ENCODE measurements at places on chromosomes 1 and 21.

DNA sequence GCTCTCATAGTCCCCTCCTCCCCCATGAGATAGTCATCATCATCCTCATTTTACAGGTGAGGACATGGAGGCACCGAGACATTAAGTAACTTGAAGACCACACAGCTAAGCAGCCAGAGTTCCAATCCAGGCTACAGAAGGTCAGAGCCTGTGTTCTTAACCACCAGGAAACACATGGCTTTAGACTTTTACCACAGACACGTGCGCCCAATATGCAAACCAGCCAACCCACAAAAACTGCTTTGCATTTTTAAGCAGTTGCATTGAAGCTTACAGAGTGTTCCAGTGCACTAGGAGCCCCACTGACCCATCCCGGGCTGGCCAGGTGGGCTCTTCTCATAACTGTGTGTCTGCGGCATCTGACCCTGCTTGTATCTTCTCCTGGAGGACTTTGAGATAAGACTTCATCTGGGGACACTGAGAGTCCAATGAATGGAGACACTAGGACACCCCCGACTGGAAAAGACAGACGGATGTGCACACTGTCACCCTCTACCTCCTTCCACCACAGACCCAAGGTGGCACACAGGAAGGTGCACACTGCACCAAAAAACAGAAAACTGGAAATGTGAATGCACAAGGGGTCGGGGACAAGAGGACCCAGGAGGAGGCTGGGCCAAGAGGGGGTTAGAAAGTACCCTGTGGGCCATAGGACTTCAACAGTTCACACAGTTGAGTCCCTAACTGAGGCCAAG, 56.4 kb downstream of the ETS2 start:
- H3K36me3 ChIP-seq, result no peaks in the 10 kb centered on the region
- DNase-seq, result no peak
- no peak overlapping the region for H3K27ac ChIP-seq
- no peaks in the 10 kb centered on the region for H3K27me3 ChIP-seq
- no peak overlapping the region for H3K4me3 ChIP-seq

DNA sequence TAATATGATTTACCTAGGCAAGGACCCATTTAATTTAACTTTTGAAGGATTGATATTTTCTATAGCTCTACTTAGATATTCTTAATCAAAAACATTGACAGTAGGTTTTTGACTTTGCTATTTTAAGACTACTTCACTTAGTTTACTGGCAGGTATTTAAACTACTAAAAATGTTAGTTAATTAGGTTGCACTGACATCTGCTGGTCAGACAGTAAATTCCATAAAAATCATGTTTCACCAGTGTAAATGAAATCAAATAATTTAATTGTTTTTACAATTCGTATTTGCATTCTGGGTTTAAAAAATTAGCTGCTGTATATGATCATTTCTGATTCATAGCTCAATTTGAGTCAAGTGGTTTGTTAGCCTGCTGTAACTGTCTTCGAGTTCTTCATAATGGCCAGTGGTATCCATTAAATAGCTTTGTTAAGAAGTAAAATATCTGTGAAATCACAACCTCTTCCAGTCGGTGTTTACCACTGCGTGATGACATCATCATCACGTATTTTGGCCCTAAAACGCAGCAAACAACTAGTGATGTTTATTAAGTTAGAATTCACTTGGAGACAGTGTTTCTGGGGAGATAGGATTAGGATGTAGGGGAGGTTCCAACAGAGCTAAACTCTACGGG, 26.2 kb downstream of the EXTL2 start:
- no peaks in the 10 kb centered on the region for H3K36me3 ChIP-seq
- H3K4me1 ChIP-seq, result no peaks in the 10 kb centered on the region
- no peak overlapping the region for H3K27ac ChIP-seq
- peak; percentile 35 for DNase-seq
- H3K27me3 ChIP-seq, result no peaks in the 10 kb centered on the region
- no peak overlapping the region for H3K4me3 ChIP-seq

GRCh38 chr1:158248118-158248517, 6.1 kb upstream of the CD1A start:
- no peak overlapping the region for H3K27ac ChIP-seq
- H3K4me1 ChIP-seq, result no peaks in the 10 kb centered on the region
- H3K4me3 ChIP-seq, result no peak overlapping the region
- H3K36me3 ChIP-seq, result no peaks in the 10 kb centered on the region
- no peaks in the 10 kb centered on the region for H3K27me3 ChIP-seq

GRCh38 chr21:28224191-28224726, 768.4 kb downstream of the LTN1 start:
- no peak overlapping the region for H3K4me3 ChIP-seq
- peak; percentile 71 for DNase-seq
- no peak overlapping the region for H3K27ac ChIP-seq
- H3K36me3 ChIP-seq, result no peaks in the 10 kb centered on the region

DNA sequence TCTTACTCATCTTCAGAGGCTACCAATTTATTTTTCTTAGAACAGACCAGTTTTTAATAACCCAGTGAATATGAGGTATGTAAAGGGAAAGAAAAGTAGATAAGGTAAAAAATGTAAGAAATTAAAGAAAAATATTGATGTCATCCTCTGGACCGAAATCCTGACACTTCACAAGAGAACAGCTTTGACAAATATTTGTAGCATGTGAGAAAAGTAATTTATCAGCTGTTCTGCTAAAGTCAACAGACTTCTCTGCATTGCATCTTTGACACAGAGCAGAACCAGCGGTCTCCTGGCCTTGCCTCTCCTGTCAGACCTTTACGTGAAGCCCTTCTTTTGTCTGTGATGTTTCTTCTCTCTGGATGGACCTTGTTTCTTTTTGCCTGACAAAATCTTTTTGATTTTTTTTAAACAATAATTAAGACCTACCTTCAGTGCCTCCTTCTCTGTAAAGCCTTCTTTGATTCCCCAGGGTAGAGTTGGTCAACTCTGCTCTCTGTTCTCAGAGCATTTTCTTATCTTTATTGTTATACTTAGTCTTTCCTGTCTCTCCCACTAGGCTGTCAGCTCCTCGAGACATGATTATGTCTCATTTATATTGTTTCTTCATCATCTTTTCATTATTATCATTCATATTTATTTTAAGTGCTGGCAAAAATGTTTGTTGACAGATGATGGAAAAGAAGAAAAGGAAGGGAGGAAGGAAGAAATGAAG, 35.4 kb downstream of the RGS4 start:
- no peaks in the 10 kb centered on the region for H3K27me3 ChIP-seq
- no peak for DNase-seq
- no peaks in the 10 kb centered on the region for H3K36me3 ChIP-seq
- H3K27ac ChIP-seq, result no peak overlapping the region
- no peaks in the 10 kb centered on the region for H3K4me1 ChIP-seq

DNA sequence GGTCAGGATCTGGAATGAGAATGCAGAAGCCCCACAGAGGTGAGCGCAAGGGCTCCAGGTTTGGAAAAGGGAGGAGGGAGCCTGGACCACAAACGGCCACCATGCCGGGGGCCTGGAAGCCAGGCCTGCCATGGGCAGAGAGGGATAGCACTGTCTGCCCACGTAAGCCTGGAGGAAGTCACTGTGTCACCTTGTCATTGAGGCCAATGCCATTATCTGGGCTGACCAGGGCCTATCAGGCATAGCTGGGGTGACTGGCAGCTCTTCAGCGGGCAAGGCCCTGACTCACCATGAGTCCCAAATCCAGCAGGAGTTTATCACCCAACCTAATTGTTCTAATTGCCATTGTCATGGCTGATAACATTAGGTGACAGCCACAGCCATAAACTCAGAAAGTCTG, 84.6 kb downstream of the MATN1 start:
- H3K4me3 ChIP-seq, result no peak overlapping the region
- no peak overlapping the region for H3K27ac ChIP-seq
- H3K36me3 ChIP-seq, result no peaks in the 10 kb centered on the region

- no peaks in the 10 kb centered on the region for H3K36me3 ChIP-seq
- no peaks in the 10 kb centered on the region for H3K27me3 ChIP-seq
- H3K4me1 ChIP-seq, result no peaks in the 10 kb centered on the region
- H3K27ac ChIP-seq, result no peak overlapping the region
- no peak overlapping the region for H3K4me3 ChIP-seq
Observed at GRCh38 chr1:205583461-205584130, 48.2 kb downstream of the ELK4 start.

- no peak for DNase-seq
- no peaks in the 10 kb centered on the region for H3K4me1 ChIP-seq
- no peak overlapping the region for H3K27ac ChIP-seq
- no peaks in the 10 kb centered on the region for H3K27me3 ChIP-seq
Observed at GRCh38 chr21:28216976-28217523, 775.6 kb downstream of the LTN1 start.

DNA sequence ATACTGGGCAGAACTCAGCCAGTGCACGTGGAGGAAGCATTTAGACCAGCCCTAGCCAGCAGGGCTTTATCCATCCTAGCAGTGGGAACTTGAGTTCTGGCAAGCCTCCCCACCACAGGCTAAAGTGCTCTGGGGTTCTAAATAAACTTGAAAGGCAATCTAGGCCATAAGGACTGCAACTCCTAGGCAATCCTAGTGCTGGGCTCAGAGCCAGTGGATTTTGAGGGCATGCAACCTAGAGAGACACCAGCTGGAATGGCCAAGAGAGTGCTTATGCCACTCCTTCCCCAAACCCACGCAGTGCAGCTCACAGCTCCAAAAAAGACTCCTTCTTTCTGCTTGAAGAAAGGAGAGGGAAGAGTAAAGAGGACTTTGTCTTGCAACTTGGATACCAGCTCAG, 70.5 kb upstream of the APOBEC4 start:
- H3K4me1 ChIP-seq, result no peaks in the 10 kb centered on the region
- H3K4me3 ChIP-seq, result no peak overlapping the region
- no peaks in the 10 kb centered on the region for H3K27me3 ChIP-seq
- no peak overlapping the region for H3K27ac ChIP-seq
- no peaks in the 10 kb centered on the region for H3K36me3 ChIP-seq
- no peak for DNase-seq

GRCh38 chr21:42744520-42745445, 91.4 kb downstream of the PDE9A start:
- H3K27ac ChIP-seq, result no peak overlapping the region
- no peaks in the 10 kb centered on the region for H3K27me3 ChIP-seq
- no peak for DNase-seq
- H3K36me3 ChIP-seq, result peaks cover 55% of the 10 kb centered on the region
- peaks cover 4% of the 10 kb centered on the region for H3K4me1 ChIP-seq

GRCh38 chr1:110119843-110120242, 7.6 kb downstream of the UBL4B start:
- no peaks in the 10 kb centered on the region for H3K4me1 ChIP-seq
- no peak overlapping the region for H3K4me3 ChIP-seq
- DNase-seq, result no peak
- H3K27ac ChIP-seq, result no peak overlapping the region
- H3K27me3 ChIP-seq, result no peaks in the 10 kb centered on the region

- peaks cover 16% of the 10 kb centered on the region for H3K4me1 ChIP-seq
- no peak for DNase-seq
- H3K4me3 ChIP-seq, result no peak overlapping the region
- H3K36me3 ChIP-seq, result no peaks in the 10 kb centered on the region
Observed at GRCh38 chr1:204709960-204710912, 24.7 kb upstream of the LRRN2 start.

DNA sequence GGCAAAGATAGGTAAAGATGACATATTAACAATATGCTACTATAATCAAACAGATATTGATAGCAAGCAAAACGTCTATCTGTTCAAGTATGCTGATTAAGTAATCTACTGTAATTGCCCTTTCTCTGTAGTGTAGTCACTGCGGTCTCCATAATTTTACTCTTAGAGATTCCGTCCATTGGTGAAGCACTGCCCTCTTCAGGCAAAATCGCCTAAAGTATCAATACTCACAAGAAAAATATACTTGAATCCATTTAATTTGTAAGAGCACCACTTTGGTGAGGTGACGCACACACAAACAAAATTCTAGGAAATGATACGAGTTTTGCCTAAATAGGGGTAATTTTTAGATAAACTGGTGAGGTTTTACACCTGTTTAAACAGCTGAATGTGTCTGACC, 434.6 kb upstream of the CHRM3 start:
- no peaks in the 10 kb centered on the region for H3K36me3 ChIP-seq
- no peak overlapping the region for H3K27ac ChIP-seq
- H3K4me3 ChIP-seq, result no peak overlapping the region
- no peaks in the 10 kb centered on the region for H3K27me3 ChIP-seq
- DNase-seq, result peak; percentile 32

- no peaks in the 10 kb centered on the region for H3K36me3 ChIP-seq
- no peak overlapping the region for H3K4me3 ChIP-seq
- H3K27ac ChIP-seq, result no peak overlapping the region
- H3K27me3 ChIP-seq, result peaks cover 33% of the 10 kb centered on the region
- H3K4me1 ChIP-seq, result peaks cover 6% of the 10 kb centered on the region
Observed at GRCh38 chr1:39735731-39736130, 3.0 kb upstream of the PPIE start.

GRCh38 chr1:1165485-1165884, 8.2 kb upstream of the TTLL10 start:
- H3K4me3 ChIP-seq, result peak overlapping the region; percentile 76
- no peaks in the 10 kb centered on the region for H3K27me3 ChIP-seq

GRCh38 chr1:172556461-172556860, 23.5 kb downstream of the SUCO start:
- no peak overlapping the region for H3K4me3 ChIP-seq
- H3K36me3 ChIP-seq, result peaks cover 4% of the 10 kb centered on the region
- no peaks in the 10 kb centered on the region for H3K4me1 ChIP-seq

DNA sequence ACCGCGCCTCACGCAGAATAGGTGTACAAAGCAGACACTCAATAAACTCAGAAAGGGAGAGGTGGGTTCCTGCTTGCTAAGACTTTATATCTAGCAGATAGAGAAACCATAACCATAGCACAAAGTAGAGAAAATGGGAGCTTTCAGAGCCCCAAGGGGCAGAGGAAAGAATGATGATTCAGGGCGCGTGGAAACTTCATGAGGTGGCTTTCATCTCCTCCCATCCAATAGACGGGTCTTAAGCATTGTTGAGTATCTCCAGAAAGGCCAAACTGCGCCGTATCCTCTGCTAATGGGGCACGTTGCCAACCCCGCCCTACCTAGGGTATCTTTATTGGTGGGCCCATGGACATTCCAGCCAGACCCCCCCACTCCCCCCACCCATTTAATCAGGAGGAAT, 778 bp upstream of the MIXL1 start:
- H3K27me3 ChIP-seq, result peaks cover 18% of the 10 kb centered on the region
- H3K27ac ChIP-seq, result no peak overlapping the region
- H3K4me1 ChIP-seq, result no peaks in the 10 kb centered on the region
- DNase-seq, result no peak

GRCh38 chr1:34373912-34374311, 197.2 kb downstream of the C1orf94 start:
- H3K27me3 ChIP-seq, result no peaks in the 10 kb centered on the region
- no peaks in the 10 kb centered on the region for H3K36me3 ChIP-seq
- H3K4me1 ChIP-seq, result no peaks in the 10 kb centered on the region
- H3K4me3 ChIP-seq, result no peak overlapping the region
- H3K27ac ChIP-seq, result no peak overlapping the region

DNA sequence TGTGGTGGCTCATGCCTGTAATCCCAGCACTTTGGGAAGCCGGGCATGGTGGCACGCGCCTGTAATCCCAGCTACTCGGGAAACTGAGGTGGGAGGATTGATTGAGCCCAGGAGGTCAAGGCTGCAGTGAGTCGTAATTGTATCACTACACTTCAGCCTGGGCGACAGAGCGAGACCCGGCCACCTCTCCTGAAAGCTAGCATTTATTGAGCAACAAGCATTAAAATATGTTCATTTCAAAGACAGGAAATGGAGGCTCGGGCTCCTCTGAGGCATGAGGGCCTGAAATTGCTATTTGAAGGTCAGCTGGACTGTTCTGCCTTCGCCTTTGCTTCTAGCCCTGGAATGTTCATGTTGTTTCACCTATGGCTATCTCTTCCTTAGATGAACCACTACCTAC, 34.5 kb downstream of the SPATA21 start:
- no peaks in the 10 kb centered on the region for H3K4me1 ChIP-seq

Measured in small intestine (tissue), 16 donors.